Progenitor cell of endocrine pancreas (in vitro differentiated cells): ENCODE measurements at places on chromosomes 3 and 15. TPM values are rescaled to one million over a fixed set of nuclear protein-coding genes. Genes with fewer than 3 reads are reported as not detected.

DNA sequence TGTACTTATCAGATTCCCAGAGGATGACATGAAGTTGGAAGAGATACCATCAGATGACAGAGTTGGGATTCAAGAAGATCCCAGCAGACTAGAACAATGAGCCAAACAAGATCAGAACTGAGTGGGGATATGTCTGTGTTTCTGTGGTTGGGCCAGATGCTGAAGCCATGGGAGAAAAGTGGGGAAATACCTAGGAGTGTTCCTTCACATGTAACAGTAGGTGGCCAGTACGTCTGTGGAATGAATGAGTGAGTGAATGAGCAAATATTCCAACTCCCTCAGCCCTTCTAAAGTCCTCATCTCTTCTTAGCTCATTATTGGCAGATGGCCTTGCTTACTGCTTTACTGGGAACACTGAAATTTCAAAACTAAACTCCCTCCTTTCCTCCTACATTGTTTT, 32.2 kb upstream of the GREM1 start:
- no peaks in the 10 kb centered on the region for H3K27me3 ChIP-seq
- peaks cover 3% of the 10 kb centered on the region for H3K36me3 ChIP-seq
- no peak overlapping the region for H3K27ac ChIP-seq
- H3K4me3 ChIP-seq = no peak overlapping the region
- DNase-seq = no peak

DNA sequence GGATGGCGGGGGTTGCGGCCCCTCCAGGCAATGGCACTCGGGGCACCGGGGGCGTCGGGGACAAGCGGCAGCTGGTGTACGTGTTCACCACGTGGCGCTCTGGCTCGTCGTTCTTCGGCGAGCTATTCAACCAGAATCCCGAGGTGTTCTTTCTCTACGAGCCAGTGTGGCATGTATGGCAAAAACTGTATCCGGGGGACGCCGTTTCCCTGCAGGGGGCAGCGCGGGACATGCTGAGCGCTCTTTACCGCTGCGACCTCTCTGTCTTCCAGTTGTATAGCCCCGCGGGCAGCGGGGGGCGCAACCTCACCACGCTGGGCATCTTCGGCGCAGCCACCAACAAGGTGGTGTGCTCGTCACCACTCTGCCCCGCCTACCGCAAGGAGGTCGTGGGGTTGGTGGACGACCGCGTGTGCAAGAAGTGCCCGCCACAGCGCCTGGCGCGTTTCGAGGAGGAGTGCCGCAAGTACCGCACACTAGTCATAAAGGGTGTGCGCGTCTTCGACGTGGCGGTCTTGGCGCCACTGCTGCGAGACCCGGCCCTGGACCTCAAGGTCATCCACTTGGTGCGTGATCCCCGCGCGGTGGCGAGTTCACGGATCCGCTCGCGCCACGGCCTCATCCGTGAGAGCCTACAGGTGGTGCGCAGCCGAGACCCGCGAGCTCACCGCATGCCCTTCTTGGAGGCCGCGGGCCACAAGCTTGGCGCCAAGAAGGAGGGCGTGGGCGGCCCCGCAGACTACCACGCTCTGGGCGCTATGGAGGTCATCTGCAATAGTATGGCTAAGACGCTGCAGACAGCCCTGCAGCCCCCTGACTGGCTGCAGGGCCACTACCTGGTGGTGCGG, 1.9 kb downstream of the CHST2 start:
- H3K4me3 ChIP-seq = peak overlapping the region; percentile 53
- H3K27me3 ChIP-seq = peaks cover 31% of the 10 kb centered on the region
- no peak for DNase-seq
- peaks cover 29% of the 10 kb centered on the region for H3K4me1 ChIP-seq
- H3K36me3 ChIP-seq = peaks cover 3% of the 10 kb centered on the region
- no peak overlapping the region for H3K27ac ChIP-seq

- no peaks in the 10 kb centered on the region for H3K27me3 ChIP-seq
- H3K36me3 ChIP-seq = no peaks in the 10 kb centered on the region
- no peak for DNase-seq
- no peak overlapping the region for H3K27ac ChIP-seq
- H3K4me3 ChIP-seq = no peak overlapping the region
These were observed 258.3 kb downstream of the DIPK2A start for GRCh38 chr3:144229953-144230352.

- peaks cover 20% of the 10 kb centered on the region for H3K27me3 ChIP-seq
- DNase-seq = peak; percentile 75
- H3K27ac ChIP-seq = peak within 1 kb of the TSS; percentile 73
- peak within 1 kb of the TSS; percentile 92 for H3K4me3 ChIP-seq
- peaks cover under 1% of the 10 kb centered on the region for H3K36me3 ChIP-seq
These were observed at the start of the genes PEX11A and WDR93 for GRCh38 chr15:89690276-89691218. Gene PEX11A (minus strand): TSS chr15:89690754. CDS start chr15:89690632, 122 bp downstream. Gene WDR93 (plus strand): TSS chr15:89690811. CDS start chr15:89701747, 10,936 bp downstream.

GRCh38 chr3:79497447-79498111, 270.2 kb downstream of the ROBO1 start:
- no peak overlapping the region for H3K27ac ChIP-seq
- no peaks in the 10 kb centered on the region for H3K27me3 ChIP-seq
- H3K36me3 ChIP-seq = no peaks in the 10 kb centered on the region
- no peak for DNase-seq
- H3K4me1 ChIP-seq = no peaks in the 10 kb centered on the region

- no peak overlapping the region for H3K4me3 ChIP-seq
- no peaks in the 10 kb centered on the region for H3K36me3 ChIP-seq
- H3K27me3 ChIP-seq = peaks cover 4% of the 10 kb centered on the region
- no peak for DNase-seq
These were observed 8.6 kb upstream of the GATM start for GRCh38 chr15:45386974-45387373.

GRCh38 chr3:141405025-141405424, 36.7 kb downstream of the ZBTB38 start:
- DNase-seq = no peak
- H3K27me3 ChIP-seq = peaks cover 3% of the 10 kb centered on the region
- peaks cover 14% of the 10 kb centered on the region for H3K36me3 ChIP-seq
- peaks cover 16% of the 10 kb centered on the region for H3K4me1 ChIP-seq
- no peak overlapping the region for H3K27ac ChIP-seq
- no peak overlapping the region for H3K4me3 ChIP-seq

- no peaks in the 10 kb centered on the region for H3K27me3 ChIP-seq
- no peaks in the 10 kb centered on the region for H3K4me1 ChIP-seq
- H3K27ac ChIP-seq = no peak overlapping the region
- no peak for DNase-seq
- H3K4me3 ChIP-seq = no peak overlapping the region
These were observed 303.4 kb downstream of the KBTBD8 start for GRCh38 chr3:67301556-67301955.

- no peak for DNase-seq
- H3K36me3 ChIP-seq = peaks cover 34% of the 10 kb centered on the region
- H3K4me3 ChIP-seq = no peak overlapping the region
- H3K27ac ChIP-seq = no peak overlapping the region
- H3K27me3 ChIP-seq = no peaks in the 10 kb centered on the region
These were observed 9.9 kb downstream of the CAPN7 start for GRCh38 chr3:15215996-15216395.

DNA sequence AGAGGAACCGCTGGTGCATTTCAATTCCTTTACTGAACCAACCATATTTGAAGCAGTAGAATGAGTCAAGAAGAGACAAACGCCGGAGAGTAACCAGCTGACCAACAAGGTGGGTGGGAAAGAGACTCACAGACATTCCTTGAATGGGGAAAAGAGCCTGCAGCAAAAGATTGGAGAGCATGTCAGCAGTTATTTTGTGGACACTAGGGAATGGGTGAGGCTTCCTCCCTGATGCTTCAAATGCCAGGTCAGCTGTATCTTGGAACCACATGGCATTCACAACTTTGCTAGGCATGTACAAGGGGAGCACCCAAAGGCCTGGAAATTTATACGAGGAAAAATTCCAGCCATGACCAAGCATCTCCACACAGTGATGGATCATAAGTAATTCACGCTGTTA, 29.9 kb upstream of the ZKSCAN7 start:
- H3K27ac ChIP-seq = no peak overlapping the region
- H3K27me3 ChIP-seq = no peaks in the 10 kb centered on the region
- peaks cover 12% of the 10 kb centered on the region for H3K4me1 ChIP-seq
- DNase-seq = no peak

DNA sequence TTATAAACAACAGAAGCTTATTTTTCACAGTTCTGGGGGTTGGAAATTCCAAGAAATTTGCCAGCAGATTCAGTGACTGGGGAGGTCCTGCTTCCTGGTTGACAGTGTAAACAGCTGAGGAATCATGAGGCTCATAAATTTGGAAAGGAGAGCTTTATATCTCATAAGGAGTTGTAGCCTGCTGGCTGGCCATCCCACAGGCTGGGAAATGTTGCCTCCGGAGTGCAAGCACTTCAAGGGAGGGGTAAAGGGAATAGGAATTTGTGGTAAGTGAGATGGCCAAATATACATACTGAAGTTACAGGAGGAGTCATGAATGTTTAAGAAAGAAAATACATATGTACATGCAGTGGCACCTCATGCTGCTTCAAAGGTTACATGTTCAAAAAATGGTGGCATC, 217.2 kb upstream of the CBLB start:
- no peaks in the 10 kb centered on the region for H3K27me3 ChIP-seq
- DNase-seq = no peak
- H3K27ac ChIP-seq = no peak overlapping the region

DNA sequence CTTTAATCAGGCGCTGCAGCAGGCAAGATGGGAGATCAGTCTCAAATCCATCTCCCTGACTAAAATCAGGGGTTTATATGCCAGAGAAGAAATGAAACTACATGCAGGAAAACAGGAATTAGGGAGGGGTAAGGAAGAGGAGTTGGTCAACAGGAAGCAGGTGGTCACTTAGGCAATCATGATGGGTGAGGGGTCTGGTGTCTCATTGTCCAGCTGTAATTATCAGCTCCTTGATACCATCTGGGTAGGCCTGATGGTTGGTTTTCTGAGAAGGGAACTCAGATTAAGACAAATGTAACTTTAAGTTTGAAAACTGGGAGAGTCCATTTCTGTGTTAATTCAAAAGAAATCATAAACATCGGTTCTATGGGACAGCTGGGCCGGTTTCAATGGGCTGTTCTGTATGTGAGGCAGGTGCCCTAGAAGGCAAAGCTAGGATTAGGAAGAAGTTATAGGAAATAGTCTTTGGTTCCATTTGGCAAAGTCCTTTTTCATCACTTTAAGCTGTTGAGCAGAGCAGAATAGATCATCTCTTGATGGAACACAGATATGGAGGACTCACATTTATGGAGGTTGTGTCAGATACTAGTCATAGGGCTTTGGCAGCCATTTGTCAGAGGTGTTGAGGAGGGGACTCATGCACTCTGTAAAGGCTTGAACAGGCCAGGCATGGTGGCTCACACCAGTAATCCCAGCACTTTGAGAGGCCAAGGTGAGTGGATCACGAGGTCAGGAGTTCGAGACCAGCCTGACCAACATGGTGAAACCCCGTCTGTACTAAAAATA, 149.4 kb downstream of the VGLL4 start:
- H3K27me3 ChIP-seq = no peaks in the 10 kb centered on the region
- H3K36me3 ChIP-seq = peaks cover 10% of the 10 kb centered on the region
- peaks cover 4% of the 10 kb centered on the region for H3K4me1 ChIP-seq
- no peak overlapping the region for H3K4me3 ChIP-seq

GRCh38 chr3:10975695-10976234, 16.8 kb upstream of the SLC6A1 start:
- H3K27me3 ChIP-seq = peaks cover 51% of the 10 kb centered on the region
- no peak for DNase-seq
- no peaks in the 10 kb centered on the region for H3K36me3 ChIP-seq
- H3K27ac ChIP-seq = no peak overlapping the region
- H3K4me3 ChIP-seq = no peak overlapping the region
- H3K4me1 ChIP-seq = no peaks in the 10 kb centered on the region

The PPM1L gene
- 29.8 and 30.1 TPM in 2 replicates for total RNA-seq

The C3orf22 gene
- total RNA-seq = 0.26 and 0.44 TPM in 2 replicates

The COL8A1 gene
- total RNA-seq = 0.18 TPM in 1 of 2 replicates, not detected in the other

The NR1D2 gene
- 14.9 TPM in 2 replicates for total RNA-seq
